ENCODE measurements at places on chromosomes 7 and 10. TPM values are rescaled to one million over a fixed set of nuclear protein-coding genes. Genes with fewer than 3 reads are reported as not detected.

- no peak for DNase-seq
These were observed 115.0 kb upstream of the CCDC6 start for GRCh38 chr10:60021361-60021760.

ZCCHC24 gene
- total RNA-seq, result 0.53 TPM

ZNF467 gene
- 0.25 TPM for total RNA-seq

- DNase-seq, result no peak
These were observed 225.0 kb upstream of the FAM3C start for GRCh38 chr7:121620953-121621606.

Data from activated CD4-positive, alpha-beta T cell treated with anti-CD3 and anti-CD28 coated beads for 36 hours (primary cell).